ENCODE measurements at places on chromosomes 5 and 9.

GRCh38 chr9:136342181-136343120 lies 15.1 kb downstream of the GPSM1 start:
- peak; percentile 52 for DNase-seq

- DNase-seq, result no peak
Measured at GRCh38 chr5:134398609-134399155, 13.0 kb downstream of the CDKN2AIPNL start.

GRCh38 chr5:1831257-1831656 lies 30.1 kb downstream of the NDUFS6 start:
- DNase-seq, result no peak

DNA sequence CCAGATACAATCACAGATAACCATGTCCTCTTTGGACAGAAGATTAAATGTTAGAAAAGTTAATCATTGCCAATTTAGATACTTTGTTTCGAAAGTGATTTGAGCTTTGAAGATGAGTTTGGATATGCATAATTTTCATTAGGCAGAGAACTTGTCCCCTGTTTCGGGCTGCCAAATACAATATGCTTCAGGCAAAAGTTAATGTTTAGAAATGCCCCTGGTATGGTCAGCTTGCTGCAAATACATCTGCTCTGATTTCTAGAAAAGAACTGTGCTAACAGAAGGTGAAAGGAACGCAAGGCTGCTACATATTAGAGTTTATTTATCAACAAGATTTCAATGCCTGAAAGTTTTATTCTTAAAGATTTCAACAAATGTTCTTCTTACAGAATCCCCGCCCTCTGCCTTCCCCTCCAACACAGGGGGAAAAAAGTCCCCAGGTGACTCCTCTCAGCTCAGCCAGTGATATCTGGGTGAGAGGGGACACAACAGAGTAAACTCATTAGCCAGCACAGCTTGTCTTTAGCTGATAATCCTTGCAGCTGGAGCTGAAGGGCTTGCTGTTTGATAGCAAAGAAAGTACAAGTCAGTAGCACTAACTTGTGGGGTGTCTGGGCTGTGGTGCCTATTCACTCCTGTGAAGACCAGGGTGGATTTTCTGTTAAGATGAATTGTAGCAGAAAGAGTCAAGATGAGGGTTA lies 435.7 kb downstream of the DMAC1 start:
- no peak for DNase-seq

DNA sequence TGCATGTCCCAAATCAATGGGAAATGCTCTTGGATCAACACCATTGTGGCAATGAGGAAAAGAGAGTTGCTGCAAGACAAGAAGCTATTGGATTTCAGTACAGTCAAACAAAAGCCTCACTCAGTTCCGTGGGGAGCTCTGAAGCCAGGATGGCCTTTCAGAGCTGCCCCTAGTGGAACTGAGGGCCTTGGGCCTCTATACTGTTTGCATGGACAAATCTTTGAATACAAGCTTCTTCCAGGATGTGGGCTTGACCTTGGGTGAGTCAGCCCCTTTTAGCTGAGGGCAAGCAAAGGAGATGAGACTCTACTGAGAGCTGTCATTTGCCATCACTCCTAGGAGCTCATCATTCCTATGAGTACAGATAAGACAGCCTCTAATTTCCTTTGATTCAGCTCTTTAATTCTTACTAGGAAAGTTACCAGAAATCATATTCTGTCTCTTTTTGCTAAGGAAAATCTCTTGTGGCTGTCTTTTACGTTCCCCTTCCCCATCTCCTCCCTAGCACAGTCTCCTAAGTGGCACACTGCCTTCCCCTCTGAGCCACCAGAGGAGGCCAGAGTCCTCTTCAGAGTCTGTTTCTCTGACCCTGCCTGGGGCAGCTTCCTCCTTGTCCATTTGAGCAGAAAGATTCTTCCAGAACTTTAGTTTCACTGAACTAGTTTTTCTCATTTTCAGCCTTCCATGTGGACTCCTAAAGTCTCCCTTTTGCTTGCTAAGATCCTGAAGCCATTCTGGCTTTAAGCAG lies 168.8 kb upstream of the POC5 start:
- no peak for DNase-seq

GRCh38 chr5:159415301-159415937 lies 85.1 kb upstream of the IL12B start:
- DNase-seq, result no peak

GRCh38 chr9:127938298-127938690 lies 640 bp upstream of the DPM2 start:
- DNase-seq, result no peak

All from activated naive CD4-positive, alpha-beta T cell treated with anti-CD3 and anti-CD28 coated beads, Interleukin-2, amount 50 U/mL, for 16 hours (primary cell).